ENCODE measurements at places on chromosomes 3 and 15. TPM values are rescaled to one million over a fixed set of nuclear protein-coding genes. Genes with fewer than 3 reads are reported as not detected.
A peak's percentile ranks its signal among the peaks of the same experiment; 100 is the strongest.

- peaks cover 11% of the 10 kb centered on the region for H3K4me1 ChIP-seq
- H3K27me3 ChIP-seq = no peaks in the 10 kb centered on the region
- H3K36me3 ChIP-seq = no peaks in the 10 kb centered on the region
- no peak overlapping the region for H3K27ac ChIP-seq
- DNase-seq = no peak
Observed at GRCh38 chr3:169453256-169454059, 210.1 kb downstream of the MECOM start.

- H3K27me3 ChIP-seq = peaks cover 9% of the 10 kb centered on the region
- H3K4me1 ChIP-seq = peaks cover 11% of the 10 kb centered on the region
- no peaks in the 10 kb centered on the region for H3K36me3 ChIP-seq
- DNase-seq = no peak
- H3K4me3 ChIP-seq = no peak overlapping the region
Observed at GRCh38 chr15:91072161-91072560, 27.9 kb upstream of the SV2B start.

DNA sequence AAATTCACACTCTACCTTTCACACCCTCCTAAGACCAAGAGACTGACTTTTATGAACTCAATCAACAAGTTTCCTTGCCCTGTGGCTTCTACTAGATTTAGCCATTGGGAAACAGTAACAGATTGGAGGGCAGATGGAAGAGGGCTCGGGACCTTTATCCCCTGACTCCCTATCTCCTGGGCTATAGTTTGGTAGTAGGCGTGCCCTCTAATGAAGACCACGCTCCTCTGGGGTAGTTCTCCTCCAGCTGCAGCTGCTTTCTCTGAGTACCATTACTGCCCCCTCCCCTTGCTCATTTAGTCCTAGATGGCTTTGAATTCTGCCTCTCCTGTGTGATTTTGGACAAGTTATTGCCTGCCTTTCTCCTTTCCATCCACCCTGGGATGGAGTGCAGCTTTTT, 33.3 kb downstream of the FMN1 start:
- no peaks in the 10 kb centered on the region for H3K27me3 ChIP-seq
- no peak for DNase-seq
- no peaks in the 10 kb centered on the region for H3K4me1 ChIP-seq
- no peaks in the 10 kb centered on the region for H3K36me3 ChIP-seq

Gene SLC28A1
- 0.17 TPM for total RNA-seq

DNA sequence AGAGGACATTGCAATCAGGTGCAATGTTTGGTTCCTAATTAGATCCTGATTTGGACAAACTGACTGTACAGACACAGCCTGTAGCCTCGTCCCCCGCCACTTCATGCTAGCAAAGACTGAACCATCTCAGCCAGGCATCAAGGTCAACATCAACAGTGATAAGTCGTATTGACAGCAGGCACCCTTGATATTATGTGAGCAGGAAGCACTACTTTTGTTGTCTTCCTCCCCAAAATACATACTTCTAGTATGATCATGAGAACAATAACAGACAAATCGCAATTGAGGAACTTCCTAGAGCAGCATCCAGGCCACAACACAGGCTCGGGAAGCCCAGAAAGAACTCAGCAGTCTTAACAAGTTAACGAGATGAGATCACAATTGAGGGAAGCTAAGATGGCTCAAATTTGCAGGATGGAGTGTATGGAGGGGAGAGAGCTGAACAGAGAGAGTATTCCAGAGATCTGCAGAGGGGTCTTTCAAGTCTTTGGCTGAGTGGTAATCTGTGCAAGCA, 20.4 kb downstream of the TGM5 start:
- H3K4me1 ChIP-seq = no peaks in the 10 kb centered on the region
- H3K4me3 ChIP-seq = no peak overlapping the region
- no peak for DNase-seq
- H3K27ac ChIP-seq = no peak overlapping the region
- no peaks in the 10 kb centered on the region for H3K36me3 ChIP-seq

DNA sequence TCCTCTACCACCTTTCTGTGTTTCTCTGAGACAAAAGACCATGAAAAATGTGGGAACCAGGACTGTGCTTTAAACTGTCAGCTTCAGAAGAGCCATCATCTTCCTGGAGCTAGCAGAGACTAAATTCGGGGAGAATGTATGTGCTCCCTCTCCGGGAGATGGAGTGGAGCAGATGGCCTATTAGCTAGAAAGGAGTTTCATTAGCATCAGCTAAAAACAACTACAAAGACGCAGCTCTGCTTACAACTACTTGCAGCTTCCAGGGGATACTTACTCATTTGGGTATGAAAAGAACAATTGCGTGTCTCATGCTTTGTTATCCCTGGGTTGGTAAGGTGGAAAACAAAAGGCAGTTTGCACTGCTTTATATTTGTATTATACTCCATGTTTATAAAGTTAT, 159.6 kb downstream of the MFSD1 start:
- no peak overlapping the region for H3K27ac ChIP-seq
- no peaks in the 10 kb centered on the region for H3K36me3 ChIP-seq
- no peaks in the 10 kb centered on the region for H3K4me1 ChIP-seq
- DNase-seq = no peak
- no peak overlapping the region for H3K4me3 ChIP-seq
- H3K27me3 ChIP-seq = peaks cover 44% of the 10 kb centered on the region

Gene PROK2
- total RNA-seq = not detected

Gene SLC4A7
- total RNA-seq = 39.0 TPM

Gene P2RY12
- not detected for total RNA-seq

GRCh38 chr3:176302271-176302670, 895.0 kb downstream of the TBL1XR1 start:
- no peaks in the 10 kb centered on the region for H3K36me3 ChIP-seq
- no peaks in the 10 kb centered on the region for H3K27me3 ChIP-seq
- DNase-seq = no peak
- H3K4me1 ChIP-seq = no peaks in the 10 kb centered on the region
- H3K27ac ChIP-seq = no peak overlapping the region

Gene RPUSD2
- total RNA-seq = 9.2 TPM

DNA sequence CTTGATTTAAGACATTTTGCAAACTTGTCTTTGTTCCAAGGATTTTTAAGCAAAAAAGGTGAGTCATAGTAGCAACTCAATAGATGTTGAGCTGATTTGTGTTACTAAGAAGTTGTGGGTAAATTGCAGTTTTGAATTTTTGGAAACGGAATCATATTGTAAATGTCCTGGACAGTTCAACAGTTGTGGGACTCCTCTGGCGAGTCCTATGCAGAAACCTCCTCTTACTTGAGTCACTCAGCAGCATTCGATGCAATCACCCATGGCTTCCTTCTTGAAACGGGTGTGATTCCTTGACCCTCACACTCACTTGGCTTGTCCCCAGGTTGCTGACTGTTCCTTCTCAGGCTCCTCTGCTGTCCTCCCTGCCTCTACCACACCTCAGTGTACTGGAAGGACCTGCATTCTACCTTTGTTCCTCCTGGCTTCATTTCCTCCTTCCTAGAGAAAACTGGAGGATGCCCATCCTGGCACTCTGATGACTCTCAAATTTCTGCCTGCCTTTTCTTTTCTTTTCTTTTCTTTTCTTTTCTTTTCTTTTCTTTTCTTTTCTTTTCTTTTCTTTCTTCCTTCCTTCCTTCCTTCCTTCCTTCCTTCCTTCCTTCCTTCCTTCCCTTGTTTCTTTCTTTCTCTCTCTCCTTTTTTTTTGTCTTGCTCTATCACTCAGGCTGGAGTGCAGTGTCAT, 52.8 kb upstream of the DGKG start:
- no peaks in the 10 kb centered on the region for H3K36me3 ChIP-seq
- peaks cover 76% of the 10 kb centered on the region for H3K27me3 ChIP-seq
- peak overlapping the region; percentile 57 for H3K4me3 ChIP-seq
- peak; percentile 48 for DNase-seq
- H3K4me1 ChIP-seq = peaks cover 30% of the 10 kb centered on the region
- no peak overlapping the region for H3K27ac ChIP-seq

GRCh38 chr3:14403619-14404155, 1.3 kb downstream of the SLC6A6 start:
- peak overlapping the region; percentile 74 for H3K27ac ChIP-seq
- no peaks in the 10 kb centered on the region for H3K27me3 ChIP-seq
- peaks cover 64% of the 10 kb centered on the region for H3K36me3 ChIP-seq
- H3K4me1 ChIP-seq = peaks cover 15% of the 10 kb centered on the region
- peak overlapping the region; percentile 97 for H3K4me3 ChIP-seq

- DNase-seq = no peak
- no peaks in the 10 kb centered on the region for H3K4me1 ChIP-seq
- no peak overlapping the region for H3K27ac ChIP-seq
- H3K27me3 ChIP-seq = no peaks in the 10 kb centered on the region
- H3K4me3 ChIP-seq = no peak overlapping the region
Observed at GRCh38 chr3:48999085-48999858, 7.9 kb upstream of the WDR6 start.

GRCh38 chr15:99951511-99951910, 218.3 kb upstream of the LYSMD4 start:
- H3K27ac ChIP-seq = no peak overlapping the region
- H3K27me3 ChIP-seq = no peaks in the 10 kb centered on the region
- H3K4me3 ChIP-seq = no peak overlapping the region
- H3K4me1 ChIP-seq = no peaks in the 10 kb centered on the region
- DNase-seq = no peak

DNA sequence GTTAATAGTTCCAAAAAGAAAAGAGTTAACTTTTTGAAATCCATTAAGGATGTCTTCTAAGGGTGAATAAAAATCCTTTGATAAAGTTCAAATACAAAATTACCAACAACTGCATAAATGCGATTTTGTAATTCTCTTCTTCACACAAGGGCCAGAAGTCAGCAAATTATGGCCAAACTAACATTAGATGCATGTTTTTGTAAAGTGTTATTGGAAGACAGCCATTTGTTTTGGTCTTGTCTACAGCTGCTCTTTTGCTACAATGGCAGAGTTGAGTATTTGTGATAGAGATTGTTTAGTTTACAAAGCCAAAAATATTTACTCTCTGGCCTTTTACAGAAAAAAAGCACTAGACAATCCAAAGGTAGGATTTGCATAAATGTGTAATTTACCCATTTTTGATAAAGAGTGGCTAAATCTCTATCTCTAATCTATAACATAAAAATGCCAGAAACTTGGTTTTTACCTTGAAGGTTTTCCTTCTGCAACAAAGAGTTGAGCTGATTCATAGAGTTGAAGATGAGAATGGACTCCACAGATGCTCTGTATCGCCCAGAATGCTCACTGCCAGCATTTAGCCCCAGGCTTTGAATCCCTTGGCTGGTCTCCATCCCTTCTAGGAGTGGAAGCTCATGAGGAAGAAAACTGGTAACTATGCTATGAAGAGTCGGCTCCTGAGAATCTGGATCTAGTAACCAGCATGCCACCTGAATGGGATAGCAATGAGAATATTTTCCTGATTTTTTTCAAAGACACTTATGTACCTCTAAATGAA, 64.5 kb downstream of the POLQ start:
- no peak for DNase-seq
- H3K4me1 ChIP-seq = peaks cover 12% of the 10 kb centered on the region
- H3K27ac ChIP-seq = no peak overlapping the region
- no peaks in the 10 kb centered on the region for H3K36me3 ChIP-seq
- H3K4me3 ChIP-seq = no peak overlapping the region

DNA sequence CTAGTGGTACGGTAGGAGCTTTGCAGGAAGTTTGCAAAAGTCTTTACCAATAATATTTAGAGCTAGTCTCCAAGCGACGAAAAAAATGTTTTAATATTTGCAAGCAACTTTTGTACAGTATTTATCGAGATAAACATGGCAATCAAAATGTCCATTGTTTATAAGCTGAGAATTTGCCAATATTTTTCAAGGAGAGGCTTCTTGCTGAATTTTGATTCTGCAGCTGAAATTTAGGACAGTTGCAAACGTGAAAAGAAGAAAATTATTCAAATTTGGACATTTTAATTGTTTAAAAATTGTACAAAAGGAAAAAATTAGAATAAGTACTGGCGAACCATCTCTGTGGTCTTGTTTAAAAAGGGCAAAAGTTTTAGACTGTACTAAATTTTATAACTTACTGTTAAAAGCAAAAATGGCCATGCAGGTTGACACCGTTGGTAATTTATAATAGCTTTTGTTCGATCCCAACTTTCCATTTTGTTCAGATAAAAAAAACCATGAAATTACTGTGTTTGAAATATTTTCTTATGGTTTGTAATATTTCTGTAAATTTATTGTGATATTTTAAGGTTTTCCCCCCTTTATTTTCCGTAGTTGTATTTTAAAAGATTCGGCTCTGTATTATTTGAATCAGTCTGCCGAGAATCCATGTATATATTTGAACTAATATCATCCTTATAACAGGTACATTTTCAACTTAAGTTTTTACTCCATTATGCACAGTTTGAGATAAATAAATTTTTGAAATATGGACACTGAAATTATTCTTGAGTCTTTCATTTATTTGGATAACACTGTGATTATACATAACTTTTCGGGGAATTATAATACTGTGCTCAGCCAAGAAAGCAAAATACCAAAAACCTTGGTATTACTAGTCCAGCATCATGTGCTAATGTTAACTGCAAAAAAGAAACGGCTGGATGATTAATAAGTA, 2.2 kb downstream of the SOX2 start:
- peaks cover 32% of the 10 kb centered on the region for H3K4me1 ChIP-seq
- no peak for DNase-seq
- H3K27ac ChIP-seq = no peak overlapping the region
- H3K36me3 ChIP-seq = peaks cover 5% of the 10 kb centered on the region

Gene WNT5A
- total RNA-seq = 0.69 TPM

Gene ACP3
- total RNA-seq = 3.8 TPM

DNA sequence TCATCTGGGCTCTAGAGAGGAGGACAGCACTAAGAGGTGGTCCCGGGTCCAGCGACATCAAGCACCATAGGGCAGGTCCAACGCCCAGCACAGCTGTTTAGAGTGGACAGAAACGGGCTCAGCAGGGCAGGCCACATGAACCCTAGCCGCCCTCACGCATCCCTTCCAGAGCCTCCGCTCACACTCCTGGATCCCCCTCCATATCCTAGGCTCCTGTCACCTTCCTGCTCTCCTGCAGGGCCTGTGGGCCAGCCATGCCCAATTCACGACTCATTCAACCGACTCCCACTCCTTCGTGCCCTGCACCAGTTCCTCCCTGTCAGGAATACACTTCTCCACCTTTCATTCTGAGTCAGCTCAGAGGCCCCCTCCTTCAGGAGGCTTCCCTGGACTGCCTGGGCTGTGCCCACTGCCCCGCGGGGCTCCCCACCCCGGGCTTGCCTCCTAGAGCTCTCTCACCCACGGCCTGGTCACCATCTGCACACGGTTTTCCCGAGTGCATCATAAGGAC, 90.2 kb downstream of the LINGO1 start:
- peaks cover 46% of the 10 kb centered on the region for H3K4me1 ChIP-seq
- H3K27me3 ChIP-seq = peaks cover 9% of the 10 kb centered on the region
- H3K27ac ChIP-seq = peak overlapping the region; percentile 34
- peaks cover 7% of the 10 kb centered on the region for H3K36me3 ChIP-seq
- peak; percentile 22 for DNase-seq

Gene ZPLD1
- 0.64 TPM for total RNA-seq
